ENCODE measurements at places on chromosomes 16 and 17.

- DNase-seq: no peak
Observed at GRCh38 chr16:84184775-84185174, 2.1 kb downstream of the TAF1C start.

GRCh38 chr16:66290431-66290830, 76.1 kb upstream of the CDH5 start:
- no peak for DNase-seq

DNA sequence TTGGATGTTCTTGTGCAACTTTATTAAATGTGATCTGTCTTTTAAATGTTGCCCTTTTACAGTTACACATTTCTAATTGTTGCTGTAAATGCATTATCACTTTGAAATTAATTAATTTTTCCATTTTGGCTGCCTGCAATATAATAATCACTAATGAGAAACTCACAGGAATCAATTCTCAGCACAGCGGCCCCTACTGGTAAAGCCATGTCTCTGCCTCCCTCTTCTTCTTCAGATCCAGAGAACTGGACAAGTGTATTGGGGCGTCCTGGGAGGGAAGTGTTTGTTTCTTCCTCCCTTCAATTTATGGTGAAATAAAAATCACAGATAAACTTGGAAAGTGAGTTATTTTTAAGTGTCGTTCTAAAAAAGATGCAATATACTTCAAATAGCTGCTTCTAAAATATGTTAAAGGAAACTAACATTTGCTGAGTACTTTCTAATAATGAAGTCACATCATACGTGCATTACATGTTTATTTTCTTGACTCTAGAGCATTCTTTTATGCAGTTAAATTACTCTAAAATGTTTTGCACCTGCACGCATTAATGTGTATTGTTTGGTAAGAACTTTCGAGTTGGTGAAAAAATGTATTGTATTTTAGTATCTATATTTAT, 338.0 kb downstream of the WWOX start:
- DNase-seq: peak; percentile 28

- DNase-seq: no peak
Observed at GRCh38 chr16:85168732-85169256, 56.5 kb upstream of the CIBAR2 start.

GRCh38 chr16:86449446-86450095, 60.8 kb upstream of the FOXF1 start:
- DNase-seq: no peak
